Common myeloid progenitor, CD34-positive (primary cell): ENCODE measurements at places on chromosomes 5 and 9.

GRCh38 chr9:124110307-124110915 lies 98.8 kb downstream of the LHX2 start:
- peak; percentile 86 for DNase-seq

- DNase-seq, result no peak
Observed at GRCh38 chr5:151897020-151897552, 27.6 kb downstream of the GLRA1 start.

GRCh38 chr9:120635011-120635410 lies 55.0 kb upstream of the CDK5RAP2 start:
- no peak for DNase-seq

DNA sequence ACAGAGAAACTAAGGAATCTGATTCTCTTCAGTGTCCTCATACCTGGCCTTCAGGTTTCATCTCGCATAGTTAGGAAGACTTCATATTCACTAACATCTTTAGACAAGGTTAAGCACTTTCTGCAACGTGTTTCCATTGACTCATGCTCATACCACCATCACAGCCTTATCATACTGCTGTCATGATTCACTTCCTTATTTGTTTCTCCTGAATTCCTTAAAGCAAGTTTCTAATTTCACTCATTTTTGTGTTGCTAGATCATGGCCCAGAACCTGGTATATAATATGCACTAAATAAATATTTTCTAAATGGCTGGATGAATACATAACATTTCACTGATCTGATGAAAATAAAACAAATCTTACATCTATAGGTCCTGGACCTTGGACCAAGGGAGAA lies 472.9 kb downstream of the PRELID2 start:
- no peak for DNase-seq

- DNase-seq, result no peak
Observed at GRCh38 chr5:141729387-141730006, 47.5 kb upstream of the ARAP3 start.

- no peak for DNase-seq
Observed at GRCh38 chr5:57280853-57281252, 107.0 kb downstream of the GPBP1 start.

GRCh38 chr5:151678713-151679112 lies 8.0 kb downstream of the SPARC start:
- no peak for DNase-seq

- DNase-seq, result peak; percentile 7
Observed at GRCh38 chr9:132671620-132672412, 1.6 kb downstream of the GTF3C4 start.

DNA sequence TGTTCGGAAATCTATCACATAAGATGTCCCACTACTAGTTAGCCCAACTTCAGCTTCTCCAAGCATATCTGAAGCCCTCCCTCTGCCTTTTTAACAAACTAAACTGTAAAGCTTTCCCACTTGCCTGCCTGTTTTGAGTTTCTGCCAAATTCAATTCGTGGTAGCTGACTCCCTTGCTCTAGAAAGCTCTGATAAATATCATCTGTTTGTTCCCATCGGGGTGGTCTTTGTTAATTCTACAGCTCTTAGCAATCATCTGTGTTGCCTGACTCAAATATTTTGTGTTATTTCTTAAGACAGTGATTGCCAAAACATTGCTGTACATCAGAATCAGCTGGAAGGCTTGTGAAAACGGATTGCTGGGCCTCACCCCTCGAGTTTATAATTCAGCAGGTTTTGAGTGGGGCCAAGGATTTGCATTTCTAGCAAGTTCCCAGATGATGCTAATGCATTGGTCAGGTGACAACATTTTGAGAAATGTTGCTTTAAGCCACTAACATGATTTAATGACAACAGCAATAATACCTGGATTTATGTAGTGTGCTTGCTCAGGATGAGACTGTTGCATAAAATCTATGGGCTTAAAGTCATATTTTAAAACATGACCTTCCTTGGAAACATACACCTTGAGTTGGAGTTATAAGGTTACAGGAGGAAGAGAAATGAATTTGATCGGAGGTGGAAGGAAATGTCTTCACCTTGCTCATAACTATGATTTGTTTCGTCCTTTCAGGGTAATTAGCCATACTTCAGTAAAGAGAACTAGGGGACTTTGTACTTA lies 631.9 kb downstream of the PSAT1 start:
- no peak for DNase-seq

GRCh38 chr9:123132696-123133095 lies 99.2 kb downstream of the GPR21 start:
- no peak for DNase-seq

GRCh38 chr9:124490004-124490403 lies 17.2 kb downstream of the NR5A1 start:
- DNase-seq, result no peak

- peak; percentile 60 for DNase-seq
Observed at GRCh38 chr5:137696481-137696880, 39.4 kb downstream of the KLHL3 start.

GRCh38 chr5:181212080-181212479 lies 7.1 kb upstream of the TRIM7 start:
- DNase-seq, result no peak

DNA sequence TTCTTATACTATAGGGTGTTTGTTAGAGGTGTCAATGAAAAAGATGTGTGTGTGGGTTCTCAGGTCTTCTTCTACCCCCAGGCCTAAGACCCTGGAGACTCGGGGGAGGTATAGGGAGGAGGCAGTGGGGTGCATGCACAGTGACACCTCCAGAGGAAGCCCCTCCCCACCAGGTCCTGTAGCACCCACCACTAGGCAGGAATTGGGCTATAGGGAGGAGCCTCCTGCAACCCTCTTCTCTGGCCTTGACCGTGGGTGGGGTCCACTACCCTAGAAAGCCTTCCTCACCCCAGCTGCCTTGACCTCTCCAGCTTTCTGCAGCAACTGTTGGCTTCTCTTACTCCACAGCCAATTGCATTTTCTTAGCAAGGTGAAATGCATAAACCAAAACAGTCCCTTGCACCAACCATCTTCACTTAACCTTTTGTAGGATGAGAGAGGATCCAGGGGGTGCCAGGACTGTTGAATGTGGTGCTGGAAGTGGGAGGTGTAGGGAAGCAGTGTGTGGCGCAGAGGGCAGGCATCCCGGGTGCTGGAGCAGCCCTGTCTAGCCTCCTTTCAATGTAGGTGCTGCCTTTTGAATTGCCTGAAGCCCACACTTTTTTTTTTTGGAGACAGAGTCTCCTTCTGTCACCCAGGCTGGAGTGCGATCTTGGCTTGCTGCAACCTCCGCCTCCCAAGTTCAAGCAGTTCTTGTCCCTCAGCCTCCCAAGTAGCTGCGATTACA lies 128.5 kb downstream of the RGS3 start:
- no peak for DNase-seq

- no peak for DNase-seq
Observed at GRCh38 chr9:120616966-120617935, 37.3 kb upstream of the CDK5RAP2 start.

GRCh38 chr9:126805554-126806262 lies 868 bp downstream of the ZBTB43 start:
- peak; percentile 83 for DNase-seq

- DNase-seq, result no peak
Observed at GRCh38 chr5:125233944-125234343, 487.5 kb upstream of the ZNF608 start.

- no peak for DNase-seq
Observed at GRCh38 chr5:19002111-19002510, 985.9 kb downstream of the CDH18 start.

DNA sequence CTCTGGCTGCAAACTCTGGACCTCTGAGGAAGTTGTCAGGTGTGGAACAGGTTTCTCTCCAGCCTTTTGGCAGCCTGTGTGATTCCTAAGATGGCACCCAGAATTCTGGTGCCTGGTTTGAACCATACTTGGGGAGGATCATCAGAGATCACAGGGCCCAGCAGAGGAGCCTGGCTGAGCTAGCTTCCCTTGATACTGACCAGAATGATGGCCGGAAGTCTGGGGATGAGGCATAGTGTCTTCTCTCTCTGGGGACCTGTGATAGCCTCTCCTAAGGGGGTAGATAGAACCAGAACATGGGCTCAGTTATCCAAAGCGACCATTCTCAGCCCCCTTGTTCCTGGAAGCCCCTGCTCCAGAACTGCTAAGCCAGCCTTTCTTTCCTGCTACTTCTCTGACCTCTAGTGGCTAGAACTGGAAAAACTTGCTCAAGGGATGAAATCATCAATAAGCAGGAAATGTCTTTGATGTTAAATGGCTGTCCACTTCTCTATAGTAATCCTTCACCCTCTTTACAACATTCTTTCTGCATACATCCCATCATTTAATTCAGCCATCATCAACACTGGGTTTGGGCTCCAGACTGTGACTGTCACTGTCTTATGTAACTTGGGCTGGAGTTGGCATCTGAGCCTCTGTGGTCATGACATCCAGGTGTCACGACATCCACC lies 55.1 kb downstream of the C9orf152 start:
- DNase-seq, result peak; percentile 71

- no peak for DNase-seq
Observed at GRCh38 chr9:134210908-134211810, 46.8 kb upstream of the RNU6ATAC start.

GRCh38 chr9:76676857-76677256 lies 87.4 kb upstream of the PCA3 start:
- DNase-seq, result no peak

DNA sequence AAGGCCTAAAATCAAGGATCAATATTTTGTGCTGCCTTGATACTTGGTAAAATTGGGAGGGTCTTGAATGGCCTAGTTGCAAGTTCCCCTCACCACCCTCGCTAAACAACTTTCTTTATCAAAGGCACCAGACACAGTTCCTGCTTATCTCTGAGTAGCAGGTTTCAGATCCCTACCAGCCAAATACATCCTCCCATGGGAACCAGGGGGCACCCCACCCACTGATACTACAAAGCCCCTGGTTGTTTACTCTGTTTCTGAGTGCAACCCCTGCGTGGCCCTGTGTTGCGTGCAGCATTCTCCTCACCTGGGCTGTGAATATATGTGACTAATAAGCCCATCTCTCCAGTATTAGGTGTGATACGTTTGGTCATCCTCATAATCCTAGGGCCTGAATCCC lies 314.9 kb downstream of the DRD1 start:
- DNase-seq, result peak; percentile 5

GRCh38 chr5:155024015-155024414 lies 10.5 kb downstream of the KIF4B start:
- DNase-seq, result no peak

GRCh38 chr5:157747766-157748700 lies 4.5 kb downstream of the LSM11 start:
- no peak for DNase-seq

DNA sequence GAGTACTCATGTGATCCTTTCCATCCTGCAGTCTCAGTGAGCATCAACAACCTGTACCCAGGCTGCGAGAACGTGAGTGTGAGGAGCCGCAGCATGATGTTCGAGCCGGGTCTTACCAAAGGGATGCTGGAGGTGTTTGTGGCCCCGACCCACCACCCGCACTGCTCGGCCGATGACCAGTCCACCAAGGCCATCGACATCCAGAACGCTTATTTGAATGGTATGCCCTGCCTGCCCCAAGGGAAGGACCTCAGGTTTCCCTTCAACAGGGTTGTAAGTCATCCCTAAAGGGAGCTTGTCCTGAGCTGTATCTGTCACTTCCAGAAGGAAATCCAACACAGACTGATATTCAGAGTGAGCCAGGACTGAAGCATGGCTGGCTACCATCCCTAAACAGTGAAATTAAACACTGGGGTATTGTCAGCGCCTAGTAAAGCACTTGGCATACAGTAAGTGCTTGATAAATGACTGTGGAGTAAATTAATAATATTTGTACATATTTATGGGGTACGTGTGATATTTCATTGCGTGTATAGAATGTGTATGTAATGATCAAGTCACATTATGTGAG lies 39.3 kb upstream of the CTSL start:
- DNase-seq, result no peak

DNA sequence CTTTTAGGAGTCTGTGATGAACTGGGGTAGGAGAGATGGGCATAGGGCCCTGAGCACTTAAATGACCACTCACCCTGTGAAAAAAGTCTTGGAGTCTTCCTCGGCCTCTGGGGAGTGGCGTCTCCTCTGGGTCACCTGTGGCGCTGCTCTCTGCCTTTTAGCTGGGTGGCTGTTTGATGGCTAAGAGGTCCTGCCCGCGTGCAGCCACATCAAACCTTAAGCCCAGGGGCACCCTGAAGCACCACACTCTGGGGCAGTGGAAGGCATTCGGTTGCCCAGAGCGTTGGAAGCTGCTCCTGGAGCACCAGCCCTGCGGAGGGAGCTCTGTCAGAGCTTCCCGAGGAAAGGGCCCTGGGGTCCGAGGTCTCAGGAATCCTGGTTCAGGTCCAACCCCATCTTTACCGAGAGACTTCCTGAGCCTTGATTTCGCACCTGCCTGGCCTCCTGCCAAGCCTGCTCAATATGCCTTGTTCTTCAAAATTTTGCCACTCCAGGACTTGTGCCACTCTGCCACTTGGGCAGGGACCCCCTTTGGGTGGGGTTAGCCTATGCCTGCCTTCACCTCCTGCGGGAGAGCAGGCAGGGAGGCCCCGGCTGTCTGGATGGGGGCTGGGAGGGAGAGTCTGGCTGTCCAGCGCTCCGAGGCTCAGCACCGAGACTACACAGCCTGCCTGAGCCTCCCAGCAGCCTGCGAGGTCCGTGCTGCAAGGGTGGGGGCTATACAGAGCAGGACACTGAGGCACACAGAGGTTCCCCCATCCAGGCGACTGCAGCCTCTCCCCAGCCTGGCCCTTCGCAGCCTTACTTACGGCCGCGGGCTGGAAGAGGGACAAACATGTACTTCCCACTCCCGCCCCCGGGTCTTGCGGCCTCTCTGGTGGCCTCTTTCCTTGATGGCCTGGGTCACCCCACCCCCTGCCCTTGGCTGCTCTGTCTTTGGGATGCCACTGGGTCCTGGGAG lies 63.4 kb upstream of the RNU6ATAC start:
- no peak for DNase-seq

GRCh38 chr5:172954751-172955159 lies 4.5 kb upstream of the RPL26L1 start:
- DNase-seq, result no peak

DNA sequence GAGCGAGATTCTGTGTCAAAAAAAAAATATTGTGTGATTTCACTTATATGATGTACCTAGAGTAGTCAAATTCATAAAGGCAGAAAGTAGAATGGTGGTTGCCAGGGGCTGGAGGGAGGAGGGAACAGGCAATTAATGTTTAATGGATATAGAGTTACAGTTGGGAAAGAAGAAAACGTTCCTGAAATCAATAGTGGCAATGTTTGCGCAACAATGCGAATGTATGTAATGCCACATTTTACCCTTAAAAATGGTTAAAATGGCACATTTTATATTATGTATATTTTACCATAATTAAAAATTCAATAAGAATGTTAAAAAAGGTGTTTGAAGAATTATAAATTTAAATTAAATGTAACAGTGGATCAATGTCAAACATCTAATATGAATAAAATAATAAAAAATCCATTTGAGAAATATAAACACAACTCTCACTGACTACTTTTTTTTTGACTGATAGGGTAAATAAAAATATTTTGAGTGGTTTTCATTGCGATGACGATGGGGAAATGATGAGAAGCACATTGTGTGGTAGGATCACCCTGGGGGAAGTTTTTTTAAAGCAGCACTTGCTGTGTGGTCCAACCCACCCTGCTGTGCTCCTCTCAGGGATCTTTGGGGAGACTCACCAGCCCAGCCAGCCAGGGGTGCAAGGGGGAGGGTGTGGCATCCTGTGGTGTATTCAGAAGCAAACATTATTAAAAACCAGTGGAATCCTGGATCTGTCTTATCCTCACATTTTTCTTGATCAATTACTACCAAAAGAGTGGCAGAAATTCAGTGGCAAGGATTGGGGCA lies 4.3 kb downstream of the FYB1 start:
- no peak for DNase-seq

GRCh38 chr5:179166886-179167841 lies 107.0 kb downstream of the ZNF354C start:
- DNase-seq, result peak; percentile 73
